Aortic smooth muscle cell (primary cell): ENCODE measurements at places on chromosomes 2 and 18. TPM values are rescaled to one million over a fixed set of nuclear protein-coding genes. Genes with fewer than 3 reads are reported as not detected.

IL36B gene
- not detected in 2 replicates for total RNA-seq

CTDP1 gene
- 18.3 and 20.7 TPM in 2 replicates for total RNA-seq

NT5DC4 gene
- total RNA-seq, result not detected in 2 replicates

GPR35 gene
- total RNA-seq, result 0.19 and 0.26 TPM in 2 replicates

GRHL1 gene
- total RNA-seq, result 0.19 and 0.26 TPM in 2 replicates

MYL12A gene
- total RNA-seq, result 1,492 and 1,598 TPM in 2 replicates

EMX1 gene
- not detected in 2 replicates for total RNA-seq

FAM117B gene
- 1.5 and 3.2 TPM in 2 replicates for total RNA-seq
